PC-3 (cell line): ENCODE measurements at places on chromosomes 5 and 9. TPM values are rescaled to one million over a fixed set of nuclear protein-coding genes. Genes with fewer than 3 reads are reported as not detected.

IFNA5 gene
- total RNA-seq = not detected in 2 replicates

TLX3 gene
- not detected in 2 replicates for total RNA-seq

SLC45A2 gene
- total RNA-seq = not detected in 2 replicates

INSL4 gene
- total RNA-seq = not detected in 2 replicates

SLC6A19 gene
- total RNA-seq = not detected in 2 replicates

DNA sequence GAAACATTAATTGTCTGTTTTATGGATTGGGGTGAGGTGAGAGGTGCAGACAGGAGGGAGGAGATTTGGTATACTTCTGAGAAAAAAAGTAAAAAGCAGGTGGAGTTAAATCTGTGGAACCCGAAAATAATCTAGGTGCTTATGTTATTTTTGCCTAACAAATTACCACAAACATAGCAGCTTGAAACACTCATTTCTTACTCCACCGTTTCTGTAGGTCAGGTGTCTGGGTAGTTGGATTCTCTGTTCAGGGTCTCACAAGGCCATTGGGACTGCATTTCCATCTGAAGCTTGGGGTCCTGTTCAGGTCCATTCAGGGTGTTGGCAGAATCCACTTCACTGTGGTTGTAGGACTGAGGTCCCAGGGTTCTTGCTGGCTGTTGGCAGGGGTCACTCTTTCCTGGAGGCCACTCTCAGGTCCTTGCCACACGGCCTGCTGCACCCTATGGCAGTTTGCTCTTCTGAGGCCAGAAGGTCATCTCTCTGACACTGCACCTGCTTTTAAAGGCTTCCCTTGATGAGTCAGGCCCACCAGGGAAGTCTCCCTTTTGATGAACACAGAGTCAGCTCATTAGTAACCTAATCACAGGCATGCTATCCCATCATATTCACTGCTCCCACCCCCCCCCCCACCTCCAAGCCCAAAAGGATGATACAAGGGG is 82.2 kb downstream of the TRIO start:
- DNase-seq = no peak

- DNase-seq = no peak
These were observed 567.7 kb downstream of the CAAP1 start for GRCh38 chr9:26324786-26325443.

DNA sequence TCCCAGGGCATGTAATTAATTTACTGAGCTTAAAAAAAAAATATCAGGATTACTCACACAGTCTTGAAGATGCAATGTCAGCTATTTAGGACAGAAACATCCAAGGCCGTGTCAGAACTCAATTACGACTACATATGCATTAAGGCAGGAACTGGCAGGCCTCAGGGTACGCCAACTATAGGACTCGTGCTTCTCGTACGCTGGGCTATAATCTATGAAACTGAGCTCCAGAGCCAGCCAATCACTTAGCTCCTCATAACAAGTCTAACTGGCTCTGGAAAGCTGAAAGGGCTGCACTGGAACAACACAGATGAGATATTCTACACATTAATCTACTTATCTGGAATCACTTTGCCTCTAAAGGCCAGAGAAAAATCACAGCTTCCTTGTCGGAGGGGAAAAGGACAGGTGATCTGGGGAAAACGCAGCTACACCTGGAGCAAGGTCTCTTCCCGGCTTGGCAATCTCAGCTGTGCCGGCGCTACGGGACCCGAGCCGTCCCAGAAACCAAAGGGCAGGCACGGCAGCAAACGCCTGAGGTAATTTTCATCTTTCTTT is 212.0 kb downstream of the DEPDC1B start:
- peak; percentile 35 for DNase-seq

DNA sequence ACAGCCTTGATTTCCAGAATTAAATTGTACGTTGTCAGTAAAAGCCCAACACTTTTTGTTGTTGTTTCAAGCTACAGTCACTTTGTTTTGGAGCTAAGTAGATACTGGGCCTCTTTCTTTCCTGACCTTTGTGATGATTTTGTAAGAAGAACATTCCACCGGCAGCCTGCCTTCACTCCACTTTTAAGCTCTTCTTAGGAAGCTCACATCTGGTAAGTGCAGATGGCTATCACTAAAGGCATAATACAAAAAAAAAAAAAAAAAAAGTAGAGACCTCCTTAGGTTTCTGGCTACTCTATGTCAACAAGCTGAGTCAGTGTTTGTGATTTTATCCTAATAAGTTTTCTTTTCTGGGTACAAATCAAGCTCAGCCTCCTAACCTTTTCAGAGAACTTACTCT is 1922.1 kb upstream of the WWC1 start:
- DNase-seq = no peak

DNA sequence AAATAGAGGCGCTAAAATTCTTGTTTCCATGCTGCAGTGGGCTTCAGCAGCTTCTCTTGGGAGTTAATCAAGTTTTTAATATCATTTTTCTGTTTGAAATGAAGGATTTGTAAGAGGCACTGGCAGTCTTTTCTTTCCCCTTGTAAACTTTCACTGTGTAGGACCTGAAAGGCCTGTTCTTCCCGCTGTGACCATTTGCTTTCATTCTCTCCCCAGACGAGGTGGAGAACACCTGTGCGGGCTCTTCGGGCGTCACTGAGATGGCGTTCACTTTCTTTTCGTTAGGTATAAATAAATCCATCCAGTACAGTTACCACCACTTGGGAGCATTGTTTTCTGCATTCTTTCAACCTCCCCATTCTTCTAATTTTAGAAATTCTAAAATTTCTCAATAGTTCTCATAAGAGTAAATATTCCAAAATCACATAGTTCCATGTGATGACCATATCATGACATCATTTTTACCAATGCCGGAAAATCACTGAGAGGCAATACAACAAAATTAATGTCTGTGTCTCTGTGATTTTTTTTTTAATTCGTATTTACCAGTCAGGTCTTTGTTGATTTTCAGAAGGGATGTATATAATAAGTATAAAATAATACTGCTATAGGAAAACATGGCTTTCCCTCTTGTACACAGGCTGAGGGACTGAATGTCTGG is 131.7 kb upstream of the ICE1 start:
- DNase-seq = no peak

DNA sequence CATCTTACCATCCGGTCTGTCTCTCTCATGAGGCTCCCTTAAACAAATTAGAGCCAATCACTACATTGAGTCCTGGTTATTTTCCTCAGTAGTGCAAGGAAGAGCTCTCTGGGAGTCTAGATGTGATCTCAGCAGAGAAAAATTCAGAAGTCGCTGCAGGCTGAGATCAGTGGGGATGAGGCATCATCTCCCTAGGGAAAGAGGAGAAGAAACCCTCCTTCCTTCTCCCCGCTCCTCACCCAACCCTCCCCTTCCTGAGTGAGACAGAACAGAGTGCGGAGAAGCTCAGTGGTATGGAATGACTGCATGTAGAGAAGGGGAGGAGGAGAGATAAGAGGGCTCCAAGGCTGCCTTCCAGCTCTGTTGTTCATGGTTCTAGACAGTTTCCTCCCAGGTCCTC is 80.5 kb downstream of the PAPPA start:
- peak; percentile 45 for DNase-seq
